ENCODE measurements at places on chromosomes 2 and 18.

DNA sequence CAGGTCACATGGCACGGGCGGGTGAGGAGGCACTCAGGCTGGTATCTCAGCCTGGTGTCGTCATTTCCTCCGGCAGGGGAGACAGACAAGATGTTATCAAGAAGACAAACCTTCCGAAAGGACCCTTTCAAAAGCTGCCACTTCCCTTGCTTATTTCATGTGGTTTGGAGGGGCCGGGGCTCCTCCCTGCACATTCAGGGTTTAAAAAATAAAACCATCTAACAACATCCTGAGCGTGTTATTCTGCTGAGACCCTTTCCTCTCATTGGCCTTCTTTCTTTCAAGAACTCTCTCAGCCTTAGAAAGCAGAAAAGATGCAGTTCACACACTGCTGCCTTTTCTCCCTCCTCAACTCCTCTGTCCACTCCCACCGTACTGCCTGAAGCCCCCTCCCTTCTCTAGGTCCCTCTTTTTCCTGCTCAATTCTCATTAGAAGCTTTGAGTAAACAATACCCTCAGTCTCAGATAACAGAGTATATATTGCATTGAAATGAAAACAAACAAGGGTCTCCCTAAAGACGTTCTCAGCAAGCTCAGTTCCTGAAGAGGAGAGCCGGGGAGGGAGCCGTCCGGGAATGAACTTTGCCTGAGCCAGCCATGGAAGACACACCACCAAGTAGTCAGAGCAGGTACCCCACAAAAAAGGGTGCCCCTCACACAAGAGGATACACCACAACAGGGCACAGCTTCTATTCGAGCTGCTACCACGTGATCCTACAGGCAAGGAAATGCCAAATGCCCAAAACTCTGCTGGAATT lies 9.7 kb downstream of the SMAD7 start:
- peak; percentile 80 for DNase-seq

- no peak for DNase-seq
These were observed 35.5 kb upstream of the EDAR start for GRCh38 chr2:109024477-109024876.

DNA sequence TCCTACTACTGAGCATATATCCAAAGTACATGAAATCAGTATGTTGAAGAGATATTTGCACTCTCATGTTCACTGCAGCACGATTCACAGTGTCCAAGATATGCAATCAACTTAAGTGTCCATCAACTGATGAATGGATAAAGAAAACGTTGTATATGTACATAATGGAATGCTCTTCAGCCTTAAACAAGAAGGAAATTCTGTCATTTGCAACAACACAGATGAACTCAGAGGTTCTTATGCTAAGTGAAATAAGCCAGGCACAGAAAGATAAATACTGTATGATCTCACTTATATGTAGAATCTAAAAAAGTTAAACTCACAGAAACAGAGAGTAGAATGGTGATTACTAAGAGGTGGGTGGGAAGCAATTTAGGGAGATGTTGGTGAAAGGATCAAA lies 149.2 kb downstream of the EVA1A start:
- DNase-seq, result no peak

- DNase-seq, result no peak
These were observed 44.8 kb downstream of the FTCDNL1 start for GRCh38 chr2:199806179-199806578.

- DNase-seq, result no peak
These were observed 5.2 kb downstream of the IL37 start for GRCh38 chr2:112916145-112916571.

- no peak for DNase-seq
These were observed 436.5 kb downstream of the RND3 start for GRCh38 chr2:150051004-150051403.

- DNase-seq, result no peak
These were observed 40.7 kb upstream of the COBLL1 start for GRCh38 chr2:164882276-164882675.

- no peak for DNase-seq
These were observed 39.1 kb upstream of the NABP1 start for GRCh38 chr2:191638802-191639172.

- DNase-seq, result no peak
These were observed 1568.7 kb upstream of the CELF4 start for GRCh38 chr18:39134255-39134654.

- DNase-seq, result no peak
These were observed 1.7 kb downstream of the CYTIP start for GRCh38 chr2:157442191-157442590.

DNA sequence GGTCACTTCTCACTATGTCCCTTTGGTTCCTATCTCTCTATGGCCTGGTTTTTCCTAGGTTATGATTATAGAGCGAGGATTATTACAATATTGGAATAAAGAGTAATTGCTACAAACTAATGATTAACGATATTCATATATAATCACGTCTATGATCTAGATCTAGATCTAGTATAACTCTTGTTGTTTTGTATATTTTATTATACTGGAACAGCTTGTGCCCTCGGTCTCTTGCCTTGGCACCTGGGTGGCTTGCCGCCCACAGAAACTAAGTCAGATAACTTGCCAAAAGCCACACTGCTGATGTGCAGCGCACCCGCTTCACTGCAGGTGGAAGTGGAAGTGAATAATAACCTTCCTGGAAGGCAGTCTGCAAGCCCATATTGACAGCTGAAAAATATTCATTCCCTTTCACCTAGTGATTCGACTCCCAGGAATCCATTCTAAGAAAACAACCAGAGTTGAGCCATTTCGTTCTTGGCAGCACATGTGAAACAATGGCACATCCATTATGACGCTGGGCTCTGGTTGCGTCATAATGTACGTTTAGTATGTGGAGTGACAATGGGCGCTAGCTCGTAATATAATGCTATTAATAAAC lies 725 bp upstream of the ANKRD53 start:
- DNase-seq, result no peak

- no peak for DNase-seq
These were observed 15.1 kb upstream of the DYNC2LI1 start for GRCh38 chr2:43758739-43759138.

GRCh38 chr18:68478246-68478645 lies 236.7 kb downstream of the TMX3 start:
- DNase-seq, result no peak

DNA sequence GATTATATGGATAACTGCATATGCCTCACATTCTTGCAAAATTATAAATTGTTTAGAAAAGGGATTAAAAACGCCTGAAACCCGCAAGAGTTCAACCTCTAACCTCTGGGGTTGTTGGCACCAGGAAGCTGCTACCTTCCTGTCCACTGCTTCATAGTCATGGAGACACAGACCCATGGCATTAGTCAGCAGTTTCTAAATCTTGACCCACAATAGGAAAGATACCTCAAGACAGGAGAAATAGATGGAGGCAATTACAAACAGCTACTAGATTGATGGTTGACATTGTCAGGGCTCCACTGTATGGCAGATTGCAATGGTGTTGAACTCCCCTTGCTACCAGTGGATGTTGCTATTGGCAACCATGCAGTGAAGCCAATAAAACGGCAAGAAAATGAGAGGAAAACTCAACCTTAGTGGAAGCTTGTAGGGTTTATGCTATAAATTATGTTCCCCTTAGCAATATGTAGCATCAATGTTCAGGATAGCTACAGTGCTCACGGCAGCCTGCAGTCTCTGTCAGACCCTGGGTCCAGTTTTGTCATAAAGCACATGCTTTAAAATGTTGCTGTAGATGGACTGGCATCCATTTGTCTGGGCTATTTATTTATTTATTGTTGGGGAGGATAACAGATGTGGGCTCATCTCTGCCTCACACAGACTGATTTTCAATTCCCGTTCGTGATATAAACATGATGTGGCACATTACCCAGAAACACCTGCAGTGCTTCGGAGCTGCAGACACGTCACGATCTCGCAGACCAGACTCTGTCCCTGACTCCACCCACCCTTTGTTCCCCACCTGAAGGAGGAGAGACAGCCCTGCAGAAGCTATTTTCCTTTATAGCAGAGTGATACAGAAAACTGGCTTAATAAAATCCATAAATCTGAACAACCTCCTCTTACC lies 233.4 kb downstream of the AGPS start:
- DNase-seq, result no peak

DNA sequence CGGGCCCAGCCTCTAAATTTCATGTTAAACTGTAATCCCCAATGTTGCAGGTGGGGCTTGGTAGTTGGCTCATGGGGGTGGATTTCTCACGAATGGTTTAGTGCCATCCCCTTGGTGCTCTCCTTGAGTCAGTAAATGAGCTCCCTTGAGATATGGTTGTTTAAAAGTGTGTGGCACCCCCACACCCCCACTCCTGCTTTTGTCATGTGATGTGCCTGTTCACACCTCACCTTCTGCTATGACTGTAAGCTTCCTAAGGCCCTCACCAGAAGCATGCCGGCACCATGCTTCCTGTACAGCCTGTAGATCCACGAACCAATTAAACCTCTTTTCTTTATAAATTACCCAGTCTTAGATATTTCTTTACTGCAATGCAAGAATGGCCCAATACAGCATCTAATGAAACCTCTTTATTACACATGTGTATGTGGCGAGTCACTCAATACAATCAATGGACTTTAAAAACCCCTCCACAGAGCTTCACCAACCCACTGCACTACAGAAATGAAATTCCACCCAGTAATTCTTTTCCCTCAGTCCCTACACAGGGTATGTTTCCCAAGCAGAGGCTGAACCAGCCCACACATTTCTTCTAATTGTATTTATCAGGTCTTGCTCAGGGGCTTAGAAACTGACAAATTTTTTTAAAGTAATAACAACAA lies 47.3 kb downstream of the WDFY1 start:
- DNase-seq, result no peak

DNA sequence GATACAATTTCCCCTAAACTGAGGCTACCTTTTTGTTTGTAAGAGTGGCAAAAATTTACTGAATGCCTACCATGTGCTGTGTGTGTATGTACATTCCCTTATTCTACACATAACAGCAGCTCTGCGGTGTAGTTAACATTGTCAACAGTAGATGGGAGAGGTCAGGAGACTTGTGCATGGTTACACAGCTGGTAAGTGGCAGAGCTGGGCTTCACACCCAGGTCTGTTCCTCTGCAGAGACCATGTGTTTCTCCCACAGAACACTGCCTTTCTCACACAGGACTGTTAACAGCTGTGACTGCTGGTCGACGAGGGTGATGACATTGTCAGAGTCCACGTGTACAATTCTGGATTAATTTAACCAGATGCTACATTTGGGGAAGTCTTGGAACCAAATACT lies 49.1 kb downstream of the EML6 start:
- DNase-seq, result no peak

DNA sequence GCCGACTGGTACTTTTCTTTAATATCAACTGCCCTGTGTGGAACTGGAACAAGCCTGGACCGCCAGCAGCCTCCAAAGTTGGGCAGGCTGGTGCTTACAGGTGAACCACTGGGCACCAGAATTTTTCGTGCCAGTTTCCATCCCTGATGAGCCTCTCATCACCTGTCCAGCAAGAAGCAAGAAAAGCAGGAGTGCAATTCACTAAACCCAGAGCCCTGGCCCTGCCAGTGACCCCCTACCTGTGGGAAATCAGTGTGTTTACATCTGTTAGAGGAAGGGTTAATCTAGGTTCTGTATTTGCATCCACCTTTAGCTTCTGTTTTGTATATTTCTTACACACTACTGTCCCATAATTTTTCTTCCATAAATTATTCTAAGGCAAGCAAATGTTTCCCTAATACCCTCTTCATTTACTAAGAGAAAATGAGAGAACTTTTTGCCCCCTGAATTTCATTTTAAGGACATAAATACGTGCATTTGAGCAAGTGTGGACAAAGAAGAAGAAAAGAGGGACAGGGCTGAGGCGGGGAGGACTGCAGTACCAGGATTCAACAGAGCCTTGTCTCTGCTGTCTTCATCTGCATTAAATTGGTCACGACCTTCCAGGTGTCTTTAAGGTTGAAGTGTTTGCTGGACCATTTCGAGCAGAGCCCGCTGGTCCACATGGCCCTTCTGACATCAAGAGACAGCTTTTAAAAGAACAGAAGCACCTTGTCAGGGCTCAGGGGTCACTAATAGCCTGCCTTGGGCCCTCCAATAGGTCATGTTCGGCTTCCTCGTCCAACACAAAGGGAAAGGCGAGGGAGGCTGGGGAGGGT lies 763.1 kb downstream of the BCL11A start:
- DNase-seq, result no peak

- DNase-seq, result no peak
These were observed 503 bp downstream of the ANXA4 start for GRCh38 chr2:69742322-69742952.

- peak; percentile 13 for DNase-seq
These were observed 3.1 kb upstream of the GMPPA start for GRCh38 chr2:219495531-219496122.

- DNase-seq, result no peak
These were observed 363.6 kb upstream of the HS6ST1 start for GRCh38 chr2:128682266-128682665.

DNA sequence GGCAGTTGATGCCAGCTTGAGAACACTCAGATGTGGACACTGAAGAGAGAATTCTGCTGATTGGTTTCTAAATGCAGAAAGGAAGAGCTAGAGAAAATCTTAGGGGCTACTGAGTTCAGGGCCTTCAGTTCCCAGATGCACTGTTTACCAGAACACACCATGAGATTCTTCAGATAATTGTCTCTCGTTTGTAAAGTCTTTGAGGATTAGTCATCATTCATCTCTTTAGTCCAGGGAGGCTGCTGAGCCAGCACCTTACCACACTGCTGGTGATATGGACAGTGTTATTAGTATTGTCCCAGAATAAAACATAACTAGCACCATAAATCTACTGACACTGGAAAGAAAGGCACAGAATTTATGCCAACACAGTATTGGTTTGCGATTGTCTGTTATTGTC lies 690.8 kb upstream of the CELF4 start:
- no peak for DNase-seq

DNA sequence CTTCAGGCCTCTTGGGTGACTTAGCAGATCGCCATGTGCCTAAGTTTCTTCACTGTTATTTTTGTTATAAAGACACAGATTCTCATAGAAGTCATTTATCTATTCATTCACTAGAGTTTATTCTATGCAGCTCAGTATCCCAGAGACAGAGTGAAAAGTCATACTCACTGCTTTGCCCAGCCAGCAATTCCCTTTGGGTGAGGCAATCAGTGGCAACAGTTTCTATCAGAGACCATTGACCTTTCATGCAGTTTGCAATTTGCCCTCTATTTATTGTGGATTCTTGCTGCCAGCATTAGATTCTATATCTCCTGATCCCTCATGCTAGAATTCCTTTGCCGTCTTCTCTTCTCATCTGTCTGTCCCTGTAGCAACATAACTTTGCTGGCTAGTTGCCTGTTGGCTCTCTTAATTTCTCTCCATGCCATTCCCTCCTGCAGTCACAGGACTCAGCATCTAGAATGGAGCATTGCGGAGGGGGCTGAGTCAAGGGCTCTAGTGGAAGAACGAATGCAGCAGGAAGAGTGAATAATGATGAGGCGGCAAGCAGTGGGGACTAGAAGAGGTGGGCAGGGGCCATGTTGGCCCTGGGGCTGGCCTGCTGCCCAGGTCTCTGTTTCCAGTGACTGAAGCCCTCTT lies 12.2 kb downstream of the SLC9A4 start:
- no peak for DNase-seq

- no peak for DNase-seq
These were observed 169.4 kb downstream of the SMAD7 start for GRCh38 chr18:48781163-48781987.
